ENCODE measurements at places on chromosomes 1 and 21. TPM values are rescaled to one million over a fixed set of nuclear protein-coding genes. Genes with fewer than 3 reads are reported as not detected.
A peak's percentile ranks its signal among the peaks of the same experiment; 100 is the strongest.

DNA sequence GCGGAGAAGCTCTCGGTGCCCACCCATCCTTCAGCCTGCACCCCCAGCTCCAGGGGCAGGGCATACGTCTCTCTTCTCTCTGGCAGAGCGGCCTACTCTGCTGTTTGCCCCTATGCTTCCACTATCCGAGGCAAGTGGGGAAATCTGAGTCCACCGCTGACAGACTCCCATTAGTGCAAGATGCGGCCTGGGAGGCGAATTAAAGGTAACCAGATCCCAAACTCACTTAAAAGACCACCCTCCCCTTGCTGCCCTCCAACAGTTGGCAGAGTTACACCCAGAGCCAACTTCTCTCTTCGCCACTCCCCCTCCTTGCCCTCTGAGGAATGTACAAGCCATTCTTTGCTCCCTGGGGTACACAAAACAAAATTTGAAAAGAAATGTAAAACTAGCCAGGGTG is 6.4 kb downstream of the FOXD3 start:
- no peak overlapping the region for H3K27ac ChIP-seq
- peaks cover 74% of the 10 kb centered on the region for H3K27me3 ChIP-seq
- peaks cover 22% of the 10 kb centered on the region for H3K4me1 ChIP-seq
- H3K4me3 ChIP-seq = no peak overlapping the region
- DNase-seq = no peak

DNA sequence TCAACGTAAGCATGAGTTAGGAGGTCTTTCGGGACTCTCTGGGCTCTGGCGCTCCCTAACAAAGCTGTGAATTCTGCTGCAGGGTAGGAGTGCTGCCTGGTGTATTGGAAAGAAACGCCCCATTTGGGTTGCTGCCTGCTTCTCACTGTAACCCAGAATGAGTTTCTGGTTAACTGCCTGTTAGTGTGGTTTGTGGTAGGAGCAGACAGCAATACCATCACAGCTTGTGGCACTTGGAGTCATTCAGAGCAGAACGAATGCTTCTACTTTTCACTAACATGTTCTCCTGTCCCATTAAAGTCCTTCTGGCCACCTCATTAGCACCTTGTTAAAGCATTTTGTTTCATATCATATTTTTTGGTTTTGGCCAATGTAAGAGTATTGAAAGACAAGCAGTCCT is 18.1 kb downstream of the MAP3K7CL start:
- H3K4me1 ChIP-seq = peaks cover 8% of the 10 kb centered on the region
- DNase-seq = no peak
- no peaks in the 10 kb centered on the region for H3K36me3 ChIP-seq

DNA sequence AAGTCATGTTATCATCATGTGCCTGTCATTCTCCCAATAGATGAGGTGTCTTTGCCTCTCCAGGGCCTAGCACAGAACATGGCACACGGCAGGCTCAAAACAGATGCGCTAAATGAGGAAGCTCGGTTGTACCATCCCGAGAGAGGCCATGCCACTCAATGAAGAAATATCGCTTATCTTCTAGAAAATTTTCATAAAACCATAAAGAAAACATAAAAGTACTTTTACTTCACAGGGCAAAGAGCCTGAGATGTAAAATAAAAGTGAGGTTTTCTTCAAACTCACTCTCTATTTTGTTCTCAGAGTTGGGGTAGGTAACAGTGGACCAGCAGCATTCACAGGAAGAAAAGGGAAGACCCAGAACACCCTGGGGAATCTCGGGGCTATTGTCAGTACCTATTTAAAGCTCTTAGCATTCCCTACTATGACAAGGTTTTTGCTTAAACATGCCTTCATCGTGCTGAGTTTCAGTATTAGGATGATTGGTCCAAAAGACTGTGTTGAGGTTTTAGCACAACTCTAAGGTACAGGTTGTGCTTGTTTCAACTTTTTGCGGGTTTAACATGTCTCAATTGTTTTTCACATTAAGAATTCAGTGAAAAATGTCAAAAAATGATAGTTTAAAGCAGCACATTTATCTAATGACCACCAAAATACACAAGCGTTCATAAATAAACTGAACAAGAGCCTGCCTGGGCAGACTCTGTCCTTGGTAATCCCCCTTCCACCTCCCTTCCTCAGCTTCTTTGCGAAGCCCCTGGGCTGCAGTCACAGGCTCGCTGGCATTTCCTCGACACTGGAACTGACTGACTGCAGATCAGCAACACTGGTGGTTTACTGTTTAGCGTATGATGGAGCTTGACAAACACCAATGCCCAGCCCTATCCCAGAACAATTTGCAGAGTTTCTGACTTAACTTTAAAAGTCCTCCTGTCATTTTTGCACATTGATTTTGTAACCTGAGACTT is 55.6 kb downstream of the COQ8A start:
- no peak overlapping the region for H3K27ac ChIP-seq
- H3K36me3 ChIP-seq = no peaks in the 10 kb centered on the region
- H3K27me3 ChIP-seq = no peaks in the 10 kb centered on the region
- no peak overlapping the region for H3K4me3 ChIP-seq

GRCh38 chr1:93756657-93757056 is 75.0 kb upstream of the BCAR3 start:
- H3K27ac ChIP-seq = no peak overlapping the region
- H3K36me3 ChIP-seq = no peaks in the 10 kb centered on the region
- no peak overlapping the region for H3K4me3 ChIP-seq

DNA sequence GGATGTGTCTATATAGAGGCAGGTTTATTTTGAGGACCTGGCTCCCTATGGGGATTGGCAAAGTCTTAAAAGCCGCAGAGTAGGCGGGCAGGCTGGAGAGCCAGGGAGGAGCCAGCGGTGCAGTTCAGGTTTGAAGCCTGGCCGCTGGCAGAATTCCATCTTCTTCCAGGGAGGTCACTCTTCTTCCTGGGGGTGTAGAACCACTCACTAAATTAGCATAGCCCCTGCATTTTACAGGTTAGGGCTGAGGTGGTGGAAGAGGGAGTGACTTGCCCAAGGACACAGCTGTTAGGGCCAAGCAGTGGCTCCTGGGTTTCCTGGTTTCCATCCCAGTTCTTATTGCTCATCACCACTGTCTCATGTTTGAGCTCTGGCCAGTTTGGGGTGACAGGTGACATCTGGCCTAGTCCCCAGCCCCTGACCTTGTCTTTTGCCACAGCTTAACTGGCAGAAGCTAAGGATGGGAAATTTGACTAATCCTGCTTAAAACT is 1.4 kb downstream of the PINK1 start:
- no peaks in the 10 kb centered on the region for H3K27me3 ChIP-seq
- H3K4me3 ChIP-seq = peak overlapping the region; percentile 95
- H3K4me1 ChIP-seq = peaks cover 16% of the 10 kb centered on the region
- H3K36me3 ChIP-seq = peaks cover 25% of the 10 kb centered on the region

DNA sequence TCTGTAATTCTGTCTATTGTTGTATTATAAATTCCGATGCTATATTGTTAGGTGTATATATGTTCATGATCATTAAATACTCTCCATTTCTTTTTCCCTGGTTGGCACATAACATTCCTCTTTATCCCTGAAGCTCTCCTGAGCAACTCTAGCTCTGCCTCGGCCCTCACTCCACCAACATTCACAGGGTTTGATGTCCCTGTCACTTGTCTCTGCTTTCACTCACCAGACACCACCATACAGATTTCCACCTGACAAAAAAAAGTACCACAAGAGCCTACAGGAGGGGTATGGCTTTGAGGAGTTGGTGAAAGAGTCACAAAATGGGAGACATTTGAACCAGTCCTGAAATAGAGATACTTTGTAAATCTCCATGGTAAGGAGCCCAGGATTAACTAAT is 8.8 kb upstream of the TSPEAR start:
- DNase-seq = no peak
- no peaks in the 10 kb centered on the region for H3K36me3 ChIP-seq
- peaks cover 14% of the 10 kb centered on the region for H3K27me3 ChIP-seq
- no peaks in the 10 kb centered on the region for H3K4me1 ChIP-seq

DNA sequence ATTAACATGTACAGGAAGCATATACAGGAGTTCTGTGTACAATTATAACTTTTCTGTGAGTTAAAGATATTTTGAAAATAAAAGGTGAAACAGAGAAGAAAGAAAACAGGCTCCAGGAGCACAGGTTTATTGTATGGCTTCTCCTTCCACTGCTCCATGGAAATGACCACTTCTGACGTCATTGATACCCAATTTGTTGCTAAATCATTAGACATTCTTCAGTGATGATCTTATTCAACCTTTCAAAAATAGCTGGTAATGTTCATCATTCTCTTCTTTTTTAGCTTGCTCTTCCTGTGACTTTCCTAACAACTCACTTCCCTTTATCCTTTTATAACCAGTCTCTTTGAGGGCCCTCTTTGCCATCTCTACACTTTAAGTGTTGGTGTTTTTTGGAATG is 77.8 kb downstream of the KCNK2 start:
- H3K27ac ChIP-seq = no peak overlapping the region
- no peaks in the 10 kb centered on the region for H3K4me1 ChIP-seq
- no peak overlapping the region for H3K4me3 ChIP-seq
- no peak for DNase-seq

GRCh38 chr1:224245188-224245587 is 62.1 kb downstream of the DEGS1 start:
- no peak overlapping the region for H3K4me3 ChIP-seq
- H3K27me3 ChIP-seq = no peaks in the 10 kb centered on the region
- peaks cover 8% of the 10 kb centered on the region for H3K4me1 ChIP-seq
- H3K27ac ChIP-seq = peak overlapping the region; percentile 19
- DNase-seq = peak; percentile 57

GRCh38 chr1:50450861-50451653 is 27.8 kb upstream of the DMRTA2 start:
- no peaks in the 10 kb centered on the region for H3K4me1 ChIP-seq
- DNase-seq = no peak
- no peaks in the 10 kb centered on the region for H3K27me3 ChIP-seq
- no peak overlapping the region for H3K4me3 ChIP-seq

- no peaks in the 10 kb centered on the region for H3K27me3 ChIP-seq
- no peaks in the 10 kb centered on the region for H3K36me3 ChIP-seq
- peak overlapping the region; percentile 73 for H3K27ac ChIP-seq
Observed at GRCh38 chr1:54763816-54764132, 549 bp downstream of the PARS2 start.

DNA sequence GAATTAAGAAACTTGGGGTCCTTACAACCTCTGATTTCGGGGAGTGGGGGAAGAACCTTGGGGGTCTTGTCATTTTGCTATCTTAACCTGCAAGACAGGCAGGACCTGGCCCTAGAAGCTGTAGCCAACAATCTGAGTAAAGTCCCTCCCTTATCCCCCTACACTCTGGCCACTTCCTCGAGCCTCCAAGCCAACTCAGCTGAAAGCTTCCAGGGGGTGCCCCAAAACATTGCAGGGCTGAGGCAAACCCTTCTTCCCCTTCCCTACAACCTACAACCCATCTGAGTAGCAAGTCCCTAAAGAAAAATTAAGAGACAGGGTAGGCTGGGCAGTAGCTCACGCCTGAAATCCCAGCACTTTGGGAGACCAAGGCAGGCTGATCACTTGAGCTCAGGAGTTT is 5.0 kb downstream of the CERS2 start:
- no peak for DNase-seq
- peaks cover 49% of the 10 kb centered on the region for H3K4me1 ChIP-seq
- H3K4me3 ChIP-seq = no peak overlapping the region
- no peaks in the 10 kb centered on the region for H3K27me3 ChIP-seq

DNA sequence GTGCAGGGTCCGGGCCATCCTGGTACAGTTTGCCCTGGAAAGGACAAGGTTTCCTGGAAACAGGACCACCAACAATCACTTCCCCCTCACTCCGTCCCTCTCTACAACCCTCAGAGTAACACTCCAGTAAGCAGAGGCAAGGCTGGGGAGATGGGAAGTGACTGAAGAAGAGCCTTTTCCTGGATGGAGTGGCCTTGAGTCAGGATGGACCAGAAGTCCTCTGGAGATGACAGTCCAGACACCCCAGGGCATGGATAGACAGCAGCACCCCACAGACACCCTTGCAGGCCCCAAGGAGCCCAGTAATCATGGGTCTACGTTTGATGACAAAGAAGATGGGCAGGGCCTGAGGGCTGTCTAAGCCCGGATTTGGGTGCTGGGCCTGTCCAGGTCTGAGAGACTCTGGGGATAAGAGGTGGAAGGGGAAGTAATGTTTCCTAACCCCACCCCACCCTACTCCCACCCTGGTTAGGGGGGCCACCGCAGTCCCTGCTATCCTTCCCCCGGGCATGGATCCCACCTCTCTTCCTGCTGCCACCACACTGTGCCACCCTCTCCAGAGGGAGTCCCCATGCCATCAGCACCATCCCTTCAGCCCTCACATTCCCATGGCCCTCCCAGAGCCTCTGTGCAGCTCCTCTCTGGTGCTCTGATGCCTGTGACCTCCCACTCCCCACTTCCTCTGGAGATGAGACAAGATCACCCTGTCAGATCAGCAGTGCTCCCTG is 7.2 kb upstream of the S100A8 start:
- no peaks in the 10 kb centered on the region for H3K36me3 ChIP-seq
- no peak for DNase-seq
- H3K27me3 ChIP-seq = no peaks in the 10 kb centered on the region
- no peak overlapping the region for H3K27ac ChIP-seq

DNA sequence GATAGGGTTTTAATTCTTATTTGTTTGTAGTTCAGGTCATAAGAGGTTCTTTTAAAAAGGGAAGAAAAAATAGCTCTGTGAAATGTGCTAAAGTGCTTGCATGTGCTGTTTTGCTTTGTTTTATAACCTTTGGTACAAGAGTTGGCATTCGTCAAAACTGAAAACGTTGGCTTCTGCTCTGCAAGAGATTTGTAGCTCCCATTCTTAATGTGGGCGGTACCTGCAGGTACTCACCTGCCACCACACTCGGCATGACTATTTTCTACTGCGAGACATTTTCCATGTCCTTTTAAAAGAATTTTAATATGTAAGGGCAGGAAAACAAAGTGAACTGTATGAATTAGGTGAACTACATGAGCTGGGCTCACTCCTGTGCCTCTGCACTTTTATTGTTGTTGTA is 92.6 kb downstream of the ADARB1 start:
- H3K27ac ChIP-seq = no peak overlapping the region
- no peaks in the 10 kb centered on the region for H3K27me3 ChIP-seq
- no peak overlapping the region for H3K4me3 ChIP-seq
- peaks cover 12% of the 10 kb centered on the region for H3K4me1 ChIP-seq

DNA sequence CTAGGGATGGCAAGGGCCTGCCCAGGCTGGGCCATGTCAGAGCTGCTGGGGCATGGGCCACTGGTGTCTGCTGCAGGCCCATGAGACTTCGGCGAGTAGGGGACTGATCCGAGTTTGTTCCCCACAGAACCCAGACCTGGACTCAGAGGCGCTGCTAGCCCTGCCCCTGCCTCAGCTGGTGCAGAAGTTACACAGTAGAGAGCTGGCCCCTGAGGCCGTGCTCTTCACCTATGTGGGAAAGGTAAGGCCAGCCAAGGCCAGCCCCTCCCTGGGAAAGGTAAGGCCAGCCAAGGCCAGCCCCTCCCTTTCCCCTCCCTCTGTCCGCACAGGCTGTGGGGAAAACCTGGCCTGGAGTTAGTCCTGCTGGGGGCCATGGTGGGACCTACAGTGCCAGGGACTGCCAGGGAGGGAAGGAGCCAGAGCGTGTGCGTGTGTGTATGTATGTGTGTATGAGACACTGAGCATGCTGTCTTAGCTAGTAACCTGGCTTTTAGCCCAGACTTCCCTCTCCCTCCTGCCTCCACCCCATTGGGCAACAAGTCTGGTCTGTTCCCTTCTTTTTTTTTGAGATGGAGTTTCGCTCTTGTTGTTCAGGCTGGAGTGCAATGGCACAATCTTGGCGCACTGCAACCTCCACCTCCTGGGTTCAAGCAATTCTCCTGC is 8.0 kb downstream of the FAAH start:
- H3K4me1 ChIP-seq = peaks cover 19% of the 10 kb centered on the region
- H3K27me3 ChIP-seq = no peaks in the 10 kb centered on the region
- no peak for DNase-seq
- H3K27ac ChIP-seq = no peak overlapping the region
- no peaks in the 10 kb centered on the region for H3K36me3 ChIP-seq

The FAM229A gene
- 7.7 TPM for total RNA-seq

The IGSF21 gene
- total RNA-seq = not detected

The PDZK1 gene
- total RNA-seq = not detected

All from upper lobe of left lung (tissue), 6 donors.